ENCODE measurements at places on chromosomes 7 and 10.

DNA sequence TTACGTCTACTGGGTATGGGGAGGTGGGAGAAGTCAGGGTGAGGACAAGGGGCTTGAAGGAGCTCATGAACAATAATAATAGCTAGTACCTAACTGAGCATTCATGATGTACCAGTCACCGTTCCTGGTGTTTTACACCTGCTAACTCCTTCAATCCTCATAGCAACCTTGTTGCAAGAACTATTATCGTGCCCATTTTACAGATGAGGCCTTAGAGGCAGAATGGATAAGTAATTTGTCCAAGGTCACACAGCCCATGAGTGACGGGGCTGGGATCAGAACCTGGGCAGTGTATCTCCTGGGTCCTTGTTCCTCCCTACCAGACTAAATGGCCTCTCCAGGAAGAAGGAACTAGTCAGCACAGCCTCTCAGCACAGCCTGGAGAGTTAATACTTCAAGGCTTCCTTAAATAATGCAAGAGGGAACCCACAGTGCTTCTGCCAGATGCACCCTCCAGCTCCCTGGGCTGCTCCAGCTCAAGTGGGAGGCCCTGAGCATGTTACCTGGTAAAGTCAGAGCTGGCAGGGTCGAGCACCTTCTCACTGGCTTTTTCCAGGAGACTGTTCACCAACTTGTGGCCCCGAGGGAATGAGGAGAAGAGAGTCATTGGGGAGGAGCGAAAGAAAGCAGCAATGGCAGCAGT, 28.8 kb downstream of the RRP12 start:
- no peak for DNase-seq

- no peak for DNase-seq
Observed at GRCh38 chr10:50393784-50394467, 142.6 kb upstream of the ASAH2 start.

- no peak for DNase-seq
Observed at GRCh38 chr10:72557362-72557761, 68.5 kb downstream of the MICU1 start.

- DNase-seq, result no peak
Observed at GRCh38 chr10:83612050-83612449, 527.3 kb upstream of the GHITM start.

- no peak for DNase-seq
Observed at GRCh38 chr7:77281780-77282478, 82.3 kb upstream of the FGL2 start.

DNA sequence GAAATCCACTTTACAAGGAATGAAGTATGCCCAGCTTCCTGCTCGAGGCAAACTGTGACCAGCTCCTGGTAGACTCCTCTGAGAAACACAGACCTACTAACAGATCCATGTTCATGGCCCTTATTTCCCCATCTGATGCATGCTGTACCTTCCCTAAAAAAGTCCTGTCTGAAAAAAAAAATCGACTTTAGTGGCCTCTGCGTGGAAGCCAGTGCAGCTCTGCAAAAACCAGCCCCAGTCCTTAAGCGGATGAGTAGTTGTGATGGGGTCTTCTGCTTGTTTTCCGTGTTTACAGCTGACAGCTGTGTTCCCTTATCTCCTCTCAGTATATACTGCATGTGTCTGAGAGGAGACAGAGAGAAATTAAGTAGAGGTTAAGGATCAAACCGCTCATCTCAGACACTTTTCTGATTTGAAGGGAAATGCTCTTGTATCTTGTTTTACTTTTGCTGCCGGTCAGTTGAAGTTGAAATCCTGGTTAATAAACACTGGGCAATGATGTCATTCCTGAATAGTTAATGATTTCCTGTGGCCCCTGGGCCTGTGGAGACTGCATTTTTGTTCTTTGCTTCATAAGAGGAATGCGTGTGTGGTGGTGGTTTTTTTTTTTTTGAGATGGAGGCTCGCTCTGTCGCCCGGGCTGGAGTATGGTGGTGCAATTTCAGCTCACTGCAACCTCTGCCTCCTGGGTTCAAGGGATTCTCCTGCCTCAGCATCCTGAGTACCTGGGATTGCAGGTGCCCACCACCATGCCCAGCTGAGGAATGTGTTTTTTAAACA, 67.6 kb downstream of the DOCK1 start:
- DNase-seq, result no peak

GRCh38 chr10:7335977-7336376, 74.9 kb downstream of the SFMBT2 start:
- no peak for DNase-seq

DNA sequence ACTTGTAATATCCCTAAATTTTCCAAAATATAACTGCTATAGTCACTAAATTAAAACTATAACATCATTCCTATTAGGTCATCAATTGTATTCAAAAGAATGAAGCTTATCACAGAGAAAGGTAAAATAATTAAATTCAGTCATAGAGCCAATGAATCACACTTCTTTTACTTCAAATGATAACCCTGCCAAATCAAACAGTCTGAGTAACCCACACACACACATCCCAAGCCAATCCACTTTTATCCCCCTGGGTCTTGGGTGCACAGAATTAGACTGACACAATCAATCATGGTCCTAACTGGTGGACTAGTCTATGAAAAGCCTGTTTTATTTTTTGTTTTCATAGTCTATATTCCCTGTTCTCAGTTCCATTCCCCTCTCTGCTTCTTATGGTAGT, 25.6 kb downstream of the CTNNA3 start:
- DNase-seq, result no peak

DNA sequence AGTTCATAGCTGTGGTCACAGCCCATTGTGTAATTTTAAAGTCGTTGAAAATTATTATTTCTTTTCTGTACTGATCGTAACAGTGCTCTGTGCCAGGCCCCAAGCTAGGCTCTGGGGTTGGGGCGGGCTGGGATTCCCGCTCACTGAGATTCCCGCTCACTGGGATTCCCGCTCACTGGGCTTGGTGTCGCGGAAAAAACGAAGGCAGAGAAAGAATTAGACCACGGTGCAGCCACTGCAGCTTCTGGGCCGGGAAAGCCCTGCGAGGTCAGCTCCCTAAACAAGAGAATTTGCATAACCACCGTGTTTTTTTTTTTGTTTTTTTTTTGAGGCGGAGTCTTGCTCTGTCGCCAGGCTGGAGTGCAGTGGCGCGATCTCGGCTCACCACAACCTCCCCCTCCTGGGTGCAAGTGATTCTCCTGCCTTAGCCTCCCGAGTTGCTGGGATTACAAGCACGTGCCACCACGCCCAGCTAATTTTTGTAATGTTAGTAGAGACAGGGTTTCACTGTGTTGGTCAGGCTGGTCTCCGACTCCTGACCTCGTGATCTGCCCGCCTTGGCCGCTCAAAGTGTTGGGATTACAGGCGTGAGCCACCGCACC, 31.2 kb downstream of the FOXK1 start:
- DNase-seq, result no peak

- no peak for DNase-seq
Observed at GRCh38 chr7:83970081-83970480, 224.5 kb downstream of the SEMA3A start.

DNA sequence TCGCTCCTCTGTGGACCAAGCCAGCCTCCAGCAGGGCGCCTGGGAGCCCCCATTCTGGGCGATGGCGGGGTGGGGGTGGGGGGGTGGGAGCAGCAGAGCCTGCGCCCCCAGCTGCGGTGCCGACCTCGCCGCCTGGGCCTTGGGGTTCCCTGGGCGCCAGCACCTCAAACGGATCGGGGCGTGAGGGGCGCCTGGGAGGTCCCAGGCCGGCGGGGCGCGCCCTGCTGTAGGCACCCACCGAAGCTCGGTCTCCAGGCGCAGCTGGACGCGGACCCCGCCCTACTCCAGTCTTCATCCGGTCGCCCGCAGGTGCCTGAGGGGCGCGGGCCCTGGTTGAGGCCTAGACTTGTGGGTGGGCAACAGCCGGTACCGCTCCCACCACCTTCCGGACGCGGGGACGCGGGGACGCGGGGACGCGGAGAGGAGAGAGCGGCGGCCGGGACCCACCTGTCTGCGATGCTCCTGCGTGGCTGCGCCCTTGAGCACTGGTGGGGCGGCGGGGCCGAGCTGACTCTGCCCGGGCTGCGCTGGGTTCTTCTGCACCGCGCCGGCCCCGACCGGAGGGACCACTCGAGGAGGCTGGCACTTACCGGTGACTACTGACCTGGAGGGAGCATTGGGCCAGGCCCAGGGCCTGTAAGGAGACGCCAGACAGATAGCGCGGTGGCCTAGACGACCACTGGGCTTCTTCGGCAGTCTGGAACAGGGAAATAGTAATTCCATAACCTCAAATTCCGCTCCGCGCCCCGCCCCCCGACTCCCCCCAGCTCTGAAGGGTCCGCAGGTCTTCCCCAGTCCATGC, 5.5 kb upstream of the KCP start:
- no peak for DNase-seq

- DNase-seq, result no peak
Observed at GRCh38 chr7:132247995-132248618, 328.2 kb downstream of the PLXNA4 start.

DNA sequence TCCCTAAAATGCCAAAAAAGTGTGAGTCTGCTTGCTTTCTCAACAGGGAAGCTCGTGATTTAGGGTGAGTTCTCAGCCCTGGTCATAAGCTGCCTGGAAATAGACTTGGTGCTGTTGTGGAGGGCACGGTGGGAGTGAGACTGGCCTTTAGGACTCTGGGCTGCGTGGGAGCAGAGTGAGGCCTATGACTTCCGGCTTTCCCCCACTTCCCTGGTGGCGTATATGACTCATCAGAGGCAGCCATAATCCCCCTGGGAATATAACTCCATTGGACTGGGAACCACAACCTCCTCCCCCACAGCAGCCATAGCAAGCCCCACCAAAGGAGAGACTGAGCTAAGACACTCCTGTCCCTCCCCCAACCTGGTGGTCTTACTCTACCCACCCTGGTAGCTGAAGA, 95.0 kb downstream of the PON1 start:
- no peak for DNase-seq

- no peak for DNase-seq
Observed at GRCh38 chr10:122419876-122420623, 34.4 kb upstream of the ARMS2 start.

GRCh38 chr10:34017281-34017680, 682.8 kb upstream of the NRP1 start:
- no peak for DNase-seq

GRCh38 chr7:42315631-42316030, 78.6 kb upstream of the GLI3 start:
- no peak for DNase-seq
